RWPE1 (cell line): ENCODE measurements at places on chromosomes 11 and 22.

GRCh38 chr22:44344407-44344806 is 31.7 kb upstream of the SHISAL1 start:
- DNase-seq = no peak

GRCh38 chr11:73664877-73665276 is 18.5 kb downstream of the PLEKHB1 start:
- DNase-seq = no peak

- no peak for DNase-seq
These were observed 93.0 kb downstream of the GUCY1A2 start for GRCh38 chr11:106925245-106925644.

DNA sequence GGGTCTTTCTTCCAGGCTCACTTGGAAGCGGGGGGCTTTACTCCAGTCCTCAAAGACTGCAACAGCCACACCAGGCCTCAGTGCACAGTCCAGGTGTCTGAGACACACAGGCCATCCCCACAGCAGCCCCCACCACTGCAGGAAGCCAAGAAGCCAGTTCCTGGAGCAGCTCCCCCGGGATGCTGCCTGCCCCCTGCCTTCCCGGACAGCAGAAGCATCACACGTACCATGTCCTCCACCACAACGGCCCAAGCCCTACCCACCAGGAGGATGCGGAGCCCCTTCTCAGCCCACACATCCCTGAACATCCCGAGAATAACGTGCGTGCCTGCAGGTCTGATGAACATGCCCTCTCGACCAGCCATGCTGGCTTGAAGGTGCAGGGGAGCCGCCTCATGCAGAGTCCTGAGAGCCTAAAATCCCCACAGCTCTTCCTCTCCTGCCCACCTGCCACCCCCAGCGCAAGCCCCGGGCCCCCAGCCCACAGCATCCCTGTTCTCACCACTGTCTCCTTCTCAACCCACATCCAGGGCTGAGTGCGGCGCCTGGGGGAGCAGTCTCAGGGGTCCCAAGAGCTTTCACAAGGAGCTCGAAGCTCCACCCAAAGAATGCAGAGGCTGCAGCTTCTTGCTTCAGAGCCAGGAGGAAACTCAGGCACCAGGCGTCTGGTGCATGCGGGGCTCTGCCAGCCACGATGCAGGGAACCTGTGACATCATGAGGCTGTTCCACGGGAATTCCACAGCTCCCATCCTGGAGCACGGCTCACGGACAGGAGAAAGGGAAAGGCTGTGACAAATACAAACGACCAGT is 209.6 kb downstream of the BRD1 start:
- no peak for DNase-seq
